ENCODE measurements at places on chromosomes 5 and 9.

- no peak overlapping the region for H3K4me3 ChIP-seq
- H3K36me3 ChIP-seq: no peaks in the 10 kb centered on the region
- no peak overlapping the region for H3K27ac ChIP-seq
- H3K4me1 ChIP-seq: peaks cover 7% of the 10 kb centered on the region
- DNase-seq: no peak
Observed at GRCh38 chr5:133421394-133421793, 190.9 kb downstream of the FSTL4 start.

GRCh38 chr5:67010684-67011409 lies 185.8 kb downstream of the CD180 start:
- H3K36me3 ChIP-seq: peaks cover 3% of the 10 kb centered on the region
- no peak overlapping the region for H3K4me3 ChIP-seq
- H3K27me3 ChIP-seq: no peaks in the 10 kb centered on the region
- peaks cover 90% of the 10 kb centered on the region for H3K4me1 ChIP-seq
- no peak overlapping the region for H3K27ac ChIP-seq
- DNase-seq: no peak

DNA sequence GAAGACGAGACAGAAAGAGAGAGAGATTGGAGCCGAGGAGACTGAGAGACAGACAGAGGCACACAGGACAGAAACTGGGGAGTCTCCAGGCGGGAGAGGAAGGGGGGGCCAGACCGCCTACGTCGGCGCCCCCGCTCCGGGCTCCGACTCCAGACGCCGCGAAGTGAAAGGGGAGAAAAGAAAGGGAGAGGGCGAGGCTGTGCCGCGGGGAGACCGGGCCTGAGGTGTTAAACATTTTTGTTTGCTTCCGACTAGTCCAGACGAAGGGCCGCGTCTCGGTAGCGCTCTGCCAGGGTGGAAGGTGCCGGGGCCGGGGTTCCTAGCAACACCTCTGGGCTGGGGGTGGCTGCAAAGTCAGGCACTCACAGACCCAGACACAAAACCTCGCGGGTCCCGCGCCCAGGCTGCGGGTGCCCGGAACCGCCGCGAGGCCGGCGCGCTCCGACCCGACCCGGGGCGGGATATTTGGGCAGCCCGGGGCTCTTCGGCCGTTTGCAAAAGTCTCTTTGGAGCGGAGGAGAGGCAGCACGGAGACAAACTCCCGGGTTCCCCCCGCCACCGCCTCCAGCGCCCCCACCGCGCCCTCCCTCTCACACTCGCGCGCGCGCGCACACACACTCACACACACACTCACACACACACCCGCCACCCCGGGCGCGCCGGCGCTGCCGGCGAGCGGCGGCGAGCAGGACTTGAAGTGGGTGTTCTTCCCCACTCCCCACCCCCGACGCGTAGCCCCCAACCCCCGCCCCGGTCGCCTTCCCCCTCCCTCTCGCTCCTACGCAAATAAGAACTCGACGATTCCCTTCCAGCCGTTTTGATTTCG lies 626 bp upstream of the FST start:
- peak overlapping the region; percentile 0 for H3K27ac ChIP-seq
- peaks cover 61% of the 10 kb centered on the region for H3K27me3 ChIP-seq
- H3K36me3 ChIP-seq: no peaks in the 10 kb centered on the region

- no peaks in the 10 kb centered on the region for H3K36me3 ChIP-seq
- DNase-seq: no peak
- no peak overlapping the region for H3K4me3 ChIP-seq
- H3K4me1 ChIP-seq: peaks cover 9% of the 10 kb centered on the region
- H3K27ac ChIP-seq: no peak overlapping the region
- H3K27me3 ChIP-seq: peaks cover 1% of the 10 kb centered on the region
Observed at GRCh38 chr5:97131139-97131710, 11.2 kb downstream of the LIX1 start.

DNA sequence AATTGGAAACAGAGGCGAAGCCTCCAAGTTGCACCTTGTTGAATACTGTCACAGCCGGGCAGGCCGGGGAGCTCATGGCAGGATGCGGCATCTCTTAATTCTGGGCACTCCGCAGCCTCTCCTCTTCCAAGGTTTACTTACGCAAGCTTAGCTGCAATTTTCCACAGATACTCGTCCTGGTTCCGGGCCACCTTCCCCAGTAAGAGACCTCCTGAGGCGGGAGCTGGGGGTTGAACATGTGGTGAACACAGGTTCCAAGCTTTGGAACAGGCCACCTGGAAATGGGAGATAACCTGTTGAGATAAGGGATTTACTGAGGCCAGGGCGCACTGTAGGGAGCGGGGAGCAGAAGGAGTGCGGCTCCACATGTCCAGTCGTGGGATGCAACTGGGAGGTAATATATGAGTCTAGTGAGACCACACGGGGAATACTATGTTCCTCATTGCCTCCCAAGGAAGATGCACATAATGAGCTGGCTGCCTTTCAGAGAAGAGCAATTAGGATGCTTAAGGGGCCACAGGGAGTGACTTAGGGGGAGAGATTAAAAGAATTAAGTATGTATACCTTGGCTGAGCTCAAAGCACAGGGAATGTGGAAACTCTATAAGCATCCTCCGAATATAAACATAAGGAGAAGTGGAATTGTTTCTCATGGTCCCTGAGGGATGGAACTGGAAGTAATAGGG lies 335.2 kb downstream of the CWC27 start:
- peaks cover 32% of the 10 kb centered on the region for H3K4me1 ChIP-seq
- H3K27me3 ChIP-seq: no peaks in the 10 kb centered on the region
- peak overlapping the region; percentile 95 for H3K27ac ChIP-seq

DNA sequence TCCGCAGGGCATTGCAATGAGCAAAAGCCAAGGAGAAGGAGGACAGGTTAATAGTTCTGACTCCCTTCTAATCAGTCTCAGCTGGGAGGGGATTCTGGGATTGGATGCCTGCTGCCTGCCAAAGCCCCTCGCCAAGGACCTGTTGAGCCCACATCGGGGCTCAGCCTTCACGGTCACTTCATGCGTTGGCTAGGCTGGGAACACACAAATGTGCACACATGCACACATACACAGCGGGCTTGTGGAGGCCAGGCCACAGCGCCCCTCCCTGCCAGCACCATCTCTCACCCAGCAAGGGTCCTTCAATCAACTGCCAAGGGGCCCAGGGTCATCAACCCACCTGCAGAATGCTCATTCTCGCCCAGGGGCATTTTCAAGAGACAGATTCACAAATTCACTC lies 113.9 kb downstream of the C5orf15 start:
- peaks cover 2% of the 10 kb centered on the region for H3K4me1 ChIP-seq
- H3K27me3 ChIP-seq: peaks cover 4% of the 10 kb centered on the region
- H3K4me3 ChIP-seq: no peak overlapping the region
- no peak for DNase-seq
- H3K27ac ChIP-seq: no peak overlapping the region
- peaks cover 5% of the 10 kb centered on the region for H3K36me3 ChIP-seq

DNA sequence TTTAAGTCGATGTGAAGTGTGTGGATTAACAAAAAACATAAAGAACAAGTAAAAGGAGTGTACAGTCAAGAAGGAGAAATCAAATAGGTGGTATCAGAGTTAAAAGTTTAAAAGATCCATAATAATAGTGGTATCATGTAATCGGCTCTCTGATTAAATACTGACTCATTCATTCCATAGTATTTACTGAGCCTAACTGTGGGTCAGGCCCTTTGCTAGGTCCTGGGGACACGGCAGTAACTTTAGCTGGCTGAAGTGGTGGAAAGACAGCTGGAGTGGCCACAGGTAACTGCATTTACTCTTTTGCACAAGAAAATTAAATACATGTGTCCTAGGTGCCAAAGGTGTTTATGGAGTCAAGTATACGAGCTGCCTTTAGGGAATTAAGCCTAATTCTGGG lies 124.0 kb downstream of the GNAQ start:
- peak overlapping the region; percentile 44 for H3K27ac ChIP-seq
- no peak overlapping the region for H3K4me3 ChIP-seq
- no peaks in the 10 kb centered on the region for H3K27me3 ChIP-seq
- no peaks in the 10 kb centered on the region for H3K36me3 ChIP-seq

DNA sequence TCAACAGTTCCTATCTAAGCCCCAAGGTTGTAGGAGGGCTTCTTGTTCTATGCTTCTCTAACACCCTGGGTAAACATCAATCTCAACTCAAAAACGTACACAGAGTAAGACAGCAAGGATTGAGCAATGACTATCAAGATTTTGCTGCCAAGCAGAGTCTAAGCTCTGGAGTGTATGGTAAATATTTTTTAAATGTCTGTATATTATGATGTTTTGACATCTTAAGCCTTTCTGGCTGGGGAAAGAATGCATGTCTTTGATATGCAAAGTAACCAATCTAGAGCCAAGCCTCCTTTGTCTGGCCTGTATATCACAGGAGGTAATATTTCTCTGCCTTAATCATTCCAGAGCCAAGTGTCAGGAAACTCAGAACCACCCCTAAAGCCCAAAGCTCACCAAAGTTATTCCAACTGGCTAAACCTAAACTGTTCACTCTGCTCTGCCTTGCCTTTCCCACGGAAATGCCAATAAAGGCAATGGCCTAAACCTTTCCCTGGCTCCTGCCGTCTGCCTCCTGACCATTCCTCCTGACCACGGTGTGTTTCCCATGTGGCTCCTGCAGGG lies 45.2 kb downstream of the YIPF5 start:
- H3K36me3 ChIP-seq: no peaks in the 10 kb centered on the region
- no peak overlapping the region for H3K27ac ChIP-seq
- no peaks in the 10 kb centered on the region for H3K4me1 ChIP-seq
- no peak overlapping the region for H3K4me3 ChIP-seq
- H3K27me3 ChIP-seq: no peaks in the 10 kb centered on the region

- no peak for DNase-seq
- peaks cover 9% of the 10 kb centered on the region for H3K27me3 ChIP-seq
- H3K4me1 ChIP-seq: no peaks in the 10 kb centered on the region
- no peak overlapping the region for H3K4me3 ChIP-seq
Observed at GRCh38 chr9:82993856-82994605, 68.9 kb downstream of the RASEF start.

DNA sequence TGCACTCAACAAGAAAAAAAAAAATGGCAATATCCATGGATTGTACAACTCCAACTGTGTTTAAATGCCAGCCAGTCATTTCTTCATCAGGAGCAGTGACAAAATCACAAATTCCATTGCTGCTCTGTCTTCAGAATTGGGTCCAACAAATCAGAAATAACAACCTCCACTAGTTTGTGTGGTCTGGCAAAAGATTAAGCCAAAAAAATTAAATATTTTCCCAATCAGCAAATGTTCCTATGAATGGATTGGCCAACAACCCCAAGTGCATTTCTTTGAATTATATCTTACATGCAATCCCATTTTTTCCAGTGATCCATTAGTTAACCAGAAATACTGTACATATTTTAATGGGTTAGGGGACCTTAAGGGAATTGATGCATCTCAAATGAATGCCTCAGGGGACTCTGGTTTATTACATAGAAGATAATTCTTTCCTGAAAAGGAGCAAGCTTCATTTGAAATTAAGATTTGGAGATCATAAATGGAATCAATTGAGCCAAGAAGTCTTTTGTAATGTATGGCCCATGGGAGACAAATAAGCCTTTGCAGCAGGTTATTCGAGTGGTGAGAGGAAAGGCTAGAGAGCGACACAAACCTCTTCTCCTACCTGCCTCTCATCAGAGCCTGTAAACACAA lies 131.8 kb downstream of the TLE1 start:
- H3K27me3 ChIP-seq: no peaks in the 10 kb centered on the region
- DNase-seq: no peak

DNA sequence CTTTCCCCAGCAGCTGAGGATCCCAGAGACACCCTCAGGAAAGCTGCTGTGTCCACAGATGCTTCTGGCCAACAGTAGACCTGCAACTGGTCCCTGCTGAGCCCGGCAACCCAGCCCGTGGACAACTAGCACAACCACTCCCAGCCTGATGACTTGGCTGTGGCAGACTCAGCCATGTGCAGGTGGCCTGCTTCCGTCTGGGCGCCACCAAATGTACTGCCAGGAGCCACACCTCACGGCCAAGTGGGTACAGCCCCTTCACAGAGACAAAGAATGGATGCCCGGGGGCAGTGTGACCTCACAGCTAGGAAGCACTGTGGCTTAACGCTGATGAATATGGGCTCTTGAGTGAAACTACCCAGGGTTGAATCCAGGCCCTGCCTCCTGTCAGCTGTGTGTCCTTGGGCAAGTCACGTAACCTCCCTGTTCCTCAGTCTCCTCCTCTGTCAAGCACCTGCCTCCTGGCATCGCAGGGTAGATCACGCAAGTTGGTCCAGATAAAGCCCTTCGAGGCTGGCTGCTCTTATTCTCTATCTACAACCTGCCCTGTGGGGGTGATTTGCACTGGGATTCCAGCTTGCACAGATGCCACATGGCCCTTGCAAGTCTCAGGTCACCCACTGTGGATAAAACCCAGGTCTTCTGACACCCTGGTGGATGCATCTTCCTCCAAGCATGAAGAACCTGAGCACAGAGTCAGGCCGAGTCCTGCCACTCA lies 225.0 kb downstream of the PBX3 start:
- no peak overlapping the region for H3K4me3 ChIP-seq
- no peak overlapping the region for H3K27ac ChIP-seq
- H3K36me3 ChIP-seq: peaks cover 2% of the 10 kb centered on the region
- no peaks in the 10 kb centered on the region for H3K27me3 ChIP-seq
- no peak for DNase-seq

DNA sequence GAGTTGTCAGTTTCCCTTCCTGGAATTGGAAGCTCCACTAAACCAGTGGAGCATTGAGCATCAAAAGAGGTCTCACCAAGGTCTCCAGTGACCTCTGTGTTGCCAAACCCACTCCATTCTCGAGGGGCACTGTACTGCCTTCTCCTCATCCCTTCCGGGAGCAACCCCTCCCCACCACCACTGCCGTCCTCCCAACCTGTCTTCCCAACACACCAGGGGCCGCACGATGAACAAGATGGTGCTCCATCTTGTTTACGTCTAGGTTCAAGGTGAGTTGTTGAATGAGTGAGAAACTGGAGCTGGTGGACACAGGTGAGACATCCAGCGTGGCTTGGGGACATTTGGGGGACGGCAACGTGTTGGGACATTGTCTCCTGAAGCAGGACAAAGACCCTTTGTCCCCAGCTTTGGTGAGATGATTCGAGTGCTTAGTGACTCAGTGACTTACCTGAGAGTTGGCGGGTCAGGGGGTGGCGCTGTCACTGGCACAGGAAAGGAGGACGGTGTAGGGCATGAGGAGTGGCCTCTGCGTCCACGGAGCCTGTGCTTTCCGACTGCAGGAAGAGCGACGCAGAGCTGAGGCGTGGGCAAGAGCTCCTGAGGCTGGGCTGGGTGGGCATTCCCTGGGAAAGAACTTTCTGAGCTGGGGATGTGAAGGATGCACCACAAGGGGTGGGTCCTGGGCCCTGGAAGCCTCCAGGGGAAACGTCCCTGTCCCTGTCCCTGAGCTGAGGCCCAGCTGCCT lies 44.8 kb upstream of the RNU6ATAC start:
- H3K4me1 ChIP-seq: peaks cover 5% of the 10 kb centered on the region
- peaks cover 4% of the 10 kb centered on the region for H3K36me3 ChIP-seq
- DNase-seq: no peak
- H3K4me3 ChIP-seq: no peak overlapping the region
- no peak overlapping the region for H3K27ac ChIP-seq
- no peaks in the 10 kb centered on the region for H3K27me3 ChIP-seq

- no peaks in the 10 kb centered on the region for H3K27me3 ChIP-seq
- no peak overlapping the region for H3K4me3 ChIP-seq
- H3K27ac ChIP-seq: no peak overlapping the region
- H3K4me1 ChIP-seq: no peaks in the 10 kb centered on the region
- no peak for DNase-seq
Observed at GRCh38 chr9:107948601-107949000, 459.0 kb upstream of the KLF4 start.

- no peak overlapping the region for H3K4me3 ChIP-seq
- H3K27me3 ChIP-seq: no peaks in the 10 kb centered on the region
- no peaks in the 10 kb centered on the region for H3K4me1 ChIP-seq
- no peak overlapping the region for H3K27ac ChIP-seq
- peaks cover 96% of the 10 kb centered on the region for H3K36me3 ChIP-seq
- DNase-seq: no peak
Observed at GRCh38 chr5:72221541-72221940, 98.5 kb downstream of the MRPS27 start.

Measured in naive thymus-derived CD8-positive, alpha-beta T cell (primary cell).